ENCODE measurements at places on chromosomes 4 and X. TPM values are rescaled to one million over a fixed set of nuclear protein-coding genes. Genes with fewer than 3 reads are reported as not detected.

DNA sequence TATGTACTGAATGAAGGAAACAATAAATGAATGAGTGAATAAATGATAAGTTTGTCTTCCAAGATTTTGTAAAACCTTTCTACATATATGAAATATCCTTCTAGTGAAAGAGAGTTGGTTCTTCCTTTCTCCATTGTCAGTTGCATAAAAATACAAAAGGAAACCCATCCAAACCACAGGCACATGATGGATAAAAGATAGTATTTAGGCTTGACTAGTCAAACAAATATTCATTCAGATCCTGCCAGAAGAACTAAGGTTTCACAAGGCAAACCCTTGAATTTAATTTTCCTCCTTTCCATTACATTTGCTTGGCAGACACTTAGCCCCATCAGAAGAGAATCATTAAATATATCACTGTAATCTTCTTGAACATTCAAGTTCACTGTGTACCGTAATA lies 208.4 kb downstream of the COL25A1 start:
- DNase-seq = no peak

GRCh38 chr4:189022440-189023035 lies 883.3 kb downstream of the TRIML1 start:
- peak; percentile 12 for DNase-seq

DNA sequence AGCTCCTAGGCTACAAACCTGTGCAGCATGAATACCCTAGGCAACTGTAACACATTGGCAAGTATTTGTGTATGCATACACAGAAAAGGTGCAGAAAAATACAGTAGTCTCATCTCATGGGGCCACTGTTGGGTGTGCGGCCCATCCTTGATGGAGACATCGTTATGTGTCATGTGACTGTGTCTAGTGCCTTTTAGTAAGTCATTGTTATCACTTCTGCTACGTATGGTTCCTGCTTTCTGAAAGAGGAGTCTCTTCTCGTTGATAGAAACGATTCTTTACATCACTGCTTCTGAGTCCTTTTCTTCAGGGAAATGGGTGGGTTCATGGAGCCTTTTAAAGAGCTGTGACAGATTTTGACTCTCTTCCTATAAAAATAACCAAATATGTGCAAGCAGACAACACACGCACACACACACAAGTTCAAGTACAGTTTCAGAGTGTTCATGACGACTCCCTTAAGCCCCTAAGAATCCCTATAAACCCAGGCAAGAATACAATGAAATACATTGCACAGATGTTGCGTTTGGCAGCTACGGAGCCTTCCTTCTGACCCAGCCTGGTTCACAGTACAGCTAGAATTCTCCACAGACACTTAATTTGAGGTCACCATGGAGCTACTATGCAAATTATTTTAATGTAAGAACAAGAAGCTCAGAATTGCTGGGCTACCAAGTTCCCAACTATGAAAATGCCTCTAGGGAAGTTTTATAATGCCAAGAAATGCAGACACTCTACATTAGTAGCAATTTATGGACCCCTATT lies 10.2 kb upstream of the STK32B start:
- no peak for DNase-seq

- DNase-seq = no peak
Measured at GRCh38 chr4:27049239-27049829, 188.7 kb downstream of the STIM2 start.

GRCh38 chr4:104973708-104974107 lies 173.0 kb upstream of the TET2 start:
- no peak for DNase-seq

TSC22D3 gene
- 82.6 TPM for total RNA-seq

PWWP3B gene
- total RNA-seq = 1.5 TPM

GRIA2 gene
- not detected for total RNA-seq

SYTL4 gene
- total RNA-seq = 8.6 TPM

PAGE2 gene
- not detected for total RNA-seq

MAGEB17 gene
- total RNA-seq = not detected

LPAR4 gene
- 0.70 TPM for total RNA-seq

TEX13A gene
- not detected for total RNA-seq

All from renal cortical epithelial cell (primary cell).